Fibroblast of villous mesenchyme (primary cell): ENCODE measurements at places on chromosomes 11 and 22.

DNA sequence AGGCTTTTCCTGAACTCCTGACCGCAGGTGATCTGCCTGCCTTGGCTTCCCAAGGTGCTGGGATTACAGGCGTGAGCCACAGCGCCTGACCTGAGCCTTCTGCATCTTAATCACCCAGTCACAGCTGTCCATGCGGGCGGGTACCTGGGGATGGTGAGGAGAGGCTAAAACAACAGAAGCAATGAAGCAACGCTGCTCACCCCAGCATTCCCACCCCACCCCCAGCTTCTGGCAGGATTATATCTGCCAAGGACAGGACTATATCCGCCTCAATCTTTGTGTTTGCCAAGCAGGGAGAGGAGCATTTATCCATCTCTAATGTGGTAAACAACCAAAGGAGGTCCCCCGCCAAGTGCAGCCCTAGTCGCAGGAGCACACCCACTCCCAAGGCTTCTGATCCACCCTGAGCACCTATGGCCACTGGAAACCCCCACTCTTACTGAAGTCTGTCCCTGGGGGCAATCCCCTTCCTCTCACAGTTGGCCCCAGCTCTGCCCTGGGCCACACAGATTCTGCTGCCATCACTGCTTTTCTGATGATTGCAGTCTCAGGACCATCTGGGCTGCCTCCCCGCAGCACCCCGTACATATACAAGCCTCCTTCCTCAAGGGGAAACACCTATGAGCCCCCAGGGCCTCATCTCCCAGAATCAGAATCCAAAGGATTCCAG lies 8.8 kb upstream of the LGALS2 start:
- DNase-seq: no peak

DNA sequence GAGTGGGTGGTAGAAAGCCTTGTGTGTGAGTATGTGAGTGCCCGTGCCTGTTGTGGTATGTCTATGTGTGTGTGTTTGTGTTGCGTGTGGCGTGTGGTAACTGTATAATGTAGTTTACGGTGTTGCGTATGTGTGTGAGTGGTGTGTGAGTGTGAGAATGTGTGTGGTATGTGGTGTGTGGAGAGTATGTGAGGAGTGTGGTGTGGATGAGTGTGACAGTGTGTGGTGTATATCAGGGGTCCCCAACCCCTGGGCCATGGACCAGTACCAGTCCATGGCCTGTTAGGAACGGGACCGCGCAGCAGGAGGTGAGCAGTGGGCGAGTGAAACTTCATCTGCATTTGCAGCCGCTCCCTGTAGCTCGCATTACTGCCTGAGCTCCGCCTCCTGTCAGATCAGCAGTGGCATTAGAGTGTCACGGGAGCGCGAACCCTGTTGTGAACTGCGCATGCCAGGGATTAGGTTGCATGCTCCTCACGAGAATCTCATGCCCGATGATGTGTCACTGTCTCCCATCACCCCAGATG lies 5.7 kb downstream of the UPK3A start:
- peak; percentile 78 for DNase-seq

- no peak for DNase-seq
These were observed 105.1 kb downstream of the FANCF start for GRCh38 chr11:22520521-22520920.

GRCh38 chr22:29936186-29936585 lies 53.2 kb downstream of the MTMR3 start:
- DNase-seq: no peak

DNA sequence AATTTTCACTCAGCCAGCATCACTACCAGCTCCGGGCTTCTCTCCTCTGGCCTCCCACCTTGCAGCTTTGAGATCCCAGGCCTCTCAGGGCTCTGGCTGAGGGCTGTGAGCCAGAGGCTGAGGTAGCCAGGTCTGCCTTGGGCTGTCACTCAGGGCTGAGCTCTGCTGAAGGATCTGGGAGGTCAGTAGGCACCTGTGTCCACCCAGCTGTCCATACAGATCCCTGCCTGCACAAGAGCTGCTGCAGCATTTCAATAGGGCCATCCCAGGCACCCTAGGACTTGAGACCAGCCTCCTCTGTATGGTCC lies 12.6 kb downstream of the KCNQ1OT1 start:
- no peak for DNase-seq

- no peak for DNase-seq
These were observed 10.4 kb downstream of the MICAL3 start for GRCh38 chr22:18013947-18014346.

GRCh38 chr11:70612459-70613141 lies 214.3 kb downstream of the CTTN start:
- no peak for DNase-seq

DNA sequence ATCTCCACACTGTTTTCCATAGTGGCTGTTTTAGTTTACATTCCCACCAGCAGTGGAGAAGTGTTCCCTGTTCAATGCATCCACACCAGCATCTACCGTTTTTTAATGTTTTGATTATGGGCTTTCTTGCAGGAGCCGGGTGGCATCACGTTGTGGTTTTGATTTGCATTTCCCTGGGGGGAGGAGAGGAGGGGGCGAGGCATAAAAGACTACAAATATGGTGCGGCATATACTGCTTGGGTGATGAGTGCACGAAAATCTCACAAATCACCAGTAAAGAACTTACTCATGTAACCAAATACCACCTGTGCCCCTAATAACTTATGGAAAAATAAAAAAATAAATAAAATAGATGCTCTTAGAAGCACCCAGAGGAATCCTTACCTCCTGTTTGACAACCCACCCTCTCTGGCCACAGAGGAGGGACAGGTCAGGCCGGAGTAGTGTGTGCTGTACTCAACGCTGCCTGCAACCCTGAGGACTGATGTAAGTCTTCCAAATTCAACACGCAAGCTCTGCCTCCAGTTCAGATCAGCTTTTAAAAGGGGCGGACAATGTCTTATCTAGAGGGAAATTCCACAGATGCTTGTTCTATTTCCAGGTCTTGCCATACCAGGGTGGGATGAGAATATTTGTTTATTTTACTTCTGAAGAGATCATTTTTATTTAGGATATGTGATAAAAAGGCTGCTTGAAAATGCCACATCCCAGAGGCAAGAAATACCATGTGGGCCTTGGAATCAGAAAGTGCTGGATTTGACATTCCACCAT lies 329.6 kb upstream of the B3GAT1 start:
- DNase-seq: peak; percentile 83

GRCh38 chr11:41403458-41403857 lies 56.0 kb downstream of the LRRC4C start:
- DNase-seq: no peak

GRCh38 chr11:113675003-113675561 lies 31.0 kb downstream of the TMPRSS5 start:
- peak; percentile 77 for DNase-seq

GRCh38 chr11:73989156-73989555 lies 6.5 kb upstream of the UCP2 start:
- no peak for DNase-seq

- no peak for DNase-seq
These were observed 84.8 kb downstream of the OTOG start for GRCh38 chr11:17631702-17632365.

DNA sequence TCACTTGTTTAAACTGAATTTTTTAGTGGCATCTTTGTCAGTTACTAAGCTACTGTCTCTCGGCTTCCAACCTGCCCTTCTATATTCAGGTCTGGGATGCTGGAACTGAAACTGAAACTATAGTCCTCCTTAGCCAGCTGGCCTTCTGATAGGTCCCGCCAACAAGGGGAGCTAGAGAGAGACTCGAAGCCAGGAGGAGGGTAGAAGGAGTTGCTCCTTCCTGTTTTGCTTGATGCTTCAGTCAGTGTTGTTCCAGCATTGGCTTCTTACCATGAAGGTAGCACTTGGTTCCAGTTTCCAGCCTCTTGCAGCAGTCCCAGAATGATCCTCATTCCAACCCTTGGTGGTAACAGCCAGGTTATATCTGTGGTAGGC lies 32.9 kb upstream of the HORMAD2 start:
- DNase-seq: peak; percentile 45

- no peak for DNase-seq
These were observed 14.1 kb upstream of the HTR3A start for GRCh38 chr11:113960702-113961330.

DNA sequence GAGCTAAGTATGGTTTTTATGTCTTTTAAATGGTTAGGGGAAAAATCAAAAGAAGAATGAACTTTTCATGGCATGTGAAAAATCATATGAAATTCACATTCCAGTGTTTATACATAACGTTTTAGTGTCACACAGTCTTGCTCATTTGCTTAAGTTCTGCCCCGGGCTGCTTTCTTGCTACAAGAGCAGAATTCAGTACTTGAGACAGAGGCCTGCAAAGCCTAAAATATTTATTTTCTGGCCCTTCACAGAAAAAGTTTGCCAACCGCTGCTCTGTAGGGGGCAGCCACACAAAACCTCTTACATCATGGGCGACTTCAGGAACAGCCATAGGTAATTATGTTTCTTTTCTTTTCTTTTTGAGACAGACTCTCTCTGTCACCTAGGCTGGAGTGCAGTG lies 1.0 kb upstream of the ATG2A start:
- DNase-seq: peak; percentile 66
